ENCODE measurements at places on chromosomes 16 and 17. TPM values are rescaled to one million over a fixed set of nuclear protein-coding genes. Genes with fewer than 3 reads are reported as not detected.
A peak's percentile ranks its signal among the peaks of the same experiment; 100 is the strongest.

GRCh38 chr17:82813299-82814051, 26.3 kb downstream of the ZNF750 start:
- H3K27me3 ChIP-seq = no peaks in the 10 kb centered on the region
- peaks cover 74% of the 10 kb centered on the region for H3K36me3 ChIP-seq
- DNase-seq = no peak
- H3K4me1 ChIP-seq = peaks cover 3% of the 10 kb centered on the region
- no peak overlapping the region for H3K4me3 ChIP-seq

The CCL16 gene
- 0.22 TPM for total RNA-seq

- DNase-seq = peak; percentile 95
- peak overlapping the region; percentile 98 for H3K27ac ChIP-seq
- H3K4me1 ChIP-seq = peaks cover 22% of the 10 kb centered on the region
- peaks cover 7% of the 10 kb centered on the region for H3K36me3 ChIP-seq
- H3K4me3 ChIP-seq = peak overlapping the region; percentile 84
Measured at GRCh38 chr17:67993153-67993997, 2.9 kb downstream of the C17orf58 start.

DNA sequence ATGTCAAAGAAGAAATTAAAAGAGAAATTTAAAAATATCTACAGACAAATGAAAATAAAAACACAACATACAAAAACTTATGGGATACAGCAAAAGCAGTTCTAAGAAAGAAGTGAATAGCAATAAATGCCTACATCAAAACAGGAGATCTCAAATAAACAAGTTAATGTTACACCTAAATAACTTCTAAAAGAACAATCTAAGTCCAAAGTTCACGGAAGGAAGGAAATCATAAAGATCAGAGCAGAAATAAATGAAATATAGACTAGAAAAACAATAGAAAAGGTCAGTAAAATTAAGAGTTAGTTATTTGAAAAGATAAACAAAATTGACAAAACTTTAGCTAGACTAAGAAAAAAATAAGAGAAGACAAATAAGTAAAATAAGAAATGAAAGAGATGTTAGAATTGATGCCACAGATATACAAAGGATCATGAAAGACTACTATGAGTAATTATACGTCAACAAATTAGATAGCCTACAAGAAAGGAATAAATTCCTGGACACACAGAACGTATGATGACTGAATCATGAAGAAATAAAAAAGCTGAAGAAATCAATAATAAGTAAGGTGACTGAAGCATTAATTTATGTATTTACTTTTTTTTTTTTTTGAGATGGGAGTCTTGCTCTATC, 100.4 kb downstream of the CEP112 start:
- no peak for DNase-seq
- H3K27me3 ChIP-seq = no peaks in the 10 kb centered on the region
- no peaks in the 10 kb centered on the region for H3K4me1 ChIP-seq
- H3K27ac ChIP-seq = no peak overlapping the region
- H3K36me3 ChIP-seq = peaks cover 2% of the 10 kb centered on the region
- H3K4me3 ChIP-seq = no peak overlapping the region

The HSD17B2 gene
- 0.31 TPM for total RNA-seq

- peaks cover 7% of the 10 kb centered on the region for H3K4me1 ChIP-seq
- H3K27ac ChIP-seq = no peak overlapping the region
- H3K36me3 ChIP-seq = no peaks in the 10 kb centered on the region
- H3K27me3 ChIP-seq = peaks cover 16% of the 10 kb centered on the region
Measured at GRCh38 chr16:30018731-30019158, 4.3 kb upstream of the C16orf92 start.

- H3K27me3 ChIP-seq = peaks cover 56% of the 10 kb centered on the region
- peaks cover 10% of the 10 kb centered on the region for H3K36me3 ChIP-seq
- peak; percentile 77 for DNase-seq
- H3K27ac ChIP-seq = peak overlapping the region; percentile 91
- peak overlapping the region; percentile 51 for H3K4me3 ChIP-seq
Measured at GRCh38 chr17:3695129-3695722, 729 bp downstream of the P2RX5 start.

The SHCBP1 gene
- 6.6 TPM for total RNA-seq

The SCPEP1 gene
- 15.6 TPM for total RNA-seq

DNA sequence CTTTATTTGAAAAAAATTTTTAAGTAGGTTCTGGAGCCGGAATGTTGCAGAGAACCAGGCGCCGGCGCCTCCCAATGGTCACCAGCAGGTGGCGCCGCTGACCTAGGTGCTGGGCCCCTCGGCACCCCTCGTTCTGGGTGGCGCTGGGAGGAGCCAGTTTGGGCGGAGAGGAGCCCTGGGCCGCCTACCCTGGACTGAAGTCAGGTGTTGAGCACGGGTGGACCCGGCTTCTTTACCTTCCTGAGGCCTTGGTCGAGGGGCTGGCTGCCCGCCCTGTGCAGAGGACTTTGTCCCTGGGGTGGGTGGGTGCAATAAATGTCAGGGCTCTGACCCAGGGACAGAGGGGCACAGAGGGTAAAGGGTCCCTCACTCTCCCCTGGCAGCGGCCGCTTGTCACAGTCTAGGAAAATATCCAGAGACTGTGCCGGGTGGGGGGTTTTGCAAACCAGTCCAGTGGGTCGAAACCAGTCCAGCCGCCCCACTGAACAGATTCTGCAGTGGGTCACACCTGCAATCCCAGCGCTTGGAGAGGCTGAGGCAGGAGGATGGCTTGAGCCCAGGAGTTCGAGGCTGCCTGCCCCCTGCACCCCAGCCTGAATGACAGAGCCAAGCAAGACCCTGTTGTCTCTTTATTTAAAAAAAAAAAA, 30.1 kb upstream of the TNFRSF13B start:
- H3K36me3 ChIP-seq = no peaks in the 10 kb centered on the region
- no peak overlapping the region for H3K27ac ChIP-seq
- H3K4me1 ChIP-seq = peaks cover 8% of the 10 kb centered on the region
- DNase-seq = peak; percentile 75

DNA sequence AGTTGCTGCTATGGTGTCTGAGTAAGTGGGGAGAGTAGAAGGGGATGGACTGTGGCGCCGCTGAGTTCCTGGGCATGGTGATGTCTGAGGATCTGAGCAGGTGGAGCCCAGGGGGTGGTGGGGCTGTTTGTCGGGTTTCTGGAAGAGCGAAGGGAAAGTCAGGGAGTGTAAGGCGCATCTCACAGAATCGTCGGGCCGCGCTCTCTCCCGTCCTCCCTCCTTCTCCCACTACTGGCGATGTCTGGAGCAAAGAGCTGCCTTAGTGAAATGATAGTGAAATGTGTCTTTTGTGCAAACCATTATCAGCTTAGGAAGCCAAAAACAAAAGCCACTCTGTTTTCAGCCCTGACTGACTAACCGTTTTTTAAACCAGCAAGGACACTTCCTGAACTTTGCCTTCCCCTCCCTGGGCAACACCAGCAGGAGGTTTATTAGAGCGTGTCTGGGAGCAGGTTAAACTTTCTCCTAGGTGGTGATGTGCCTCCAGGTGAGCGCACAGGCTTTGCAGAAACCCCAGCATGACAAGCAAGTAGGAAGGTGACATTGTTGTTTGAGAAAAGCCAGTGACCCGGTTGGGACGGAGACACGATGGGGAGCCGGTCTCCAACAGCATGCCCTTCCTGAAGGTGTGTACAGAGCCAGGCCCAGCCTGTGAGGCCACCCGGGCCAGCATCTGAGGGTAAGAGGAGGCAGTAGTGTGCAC, 49.1 kb downstream of the RAB11FIP3 start:
- peaks cover 19% of the 10 kb centered on the region for H3K4me1 ChIP-seq
- H3K4me3 ChIP-seq = no peak overlapping the region
- no peaks in the 10 kb centered on the region for H3K27me3 ChIP-seq
- H3K36me3 ChIP-seq = peaks cover 8% of the 10 kb centered on the region
- H3K27ac ChIP-seq = no peak overlapping the region
- no peak for DNase-seq

The EMC8 gene
- 18.1 TPM for total RNA-seq

- no peaks in the 10 kb centered on the region for H3K27me3 ChIP-seq
- H3K4me1 ChIP-seq = peaks cover 5% of the 10 kb centered on the region
- no peak overlapping the region for H3K27ac ChIP-seq
- H3K4me3 ChIP-seq = no peak overlapping the region
Measured at GRCh38 chr16:27762441-27762840, 212.5 kb downstream of the KATNIP start.

DNA sequence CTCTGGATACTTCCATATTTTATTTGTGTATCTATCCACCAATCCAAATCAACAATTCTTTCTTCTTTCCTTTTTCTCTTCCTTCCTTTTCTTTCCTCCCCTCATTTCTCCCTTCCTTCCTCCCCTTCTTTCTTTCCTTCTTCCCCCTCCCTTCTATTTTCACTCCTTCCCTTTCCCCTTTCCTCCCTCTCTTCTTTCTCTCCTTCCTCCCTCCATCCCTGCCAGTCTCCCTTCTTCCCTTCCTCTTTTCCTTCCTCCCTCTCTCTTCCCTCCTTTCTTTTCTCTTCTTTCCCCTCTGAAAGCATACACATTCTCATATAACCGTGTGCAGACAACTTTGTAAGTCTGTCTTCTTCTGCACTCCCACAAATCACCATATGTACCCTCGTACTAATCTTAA, 382.3 kb upstream of the MAF start:
- no peak for DNase-seq
- no peak overlapping the region for H3K27ac ChIP-seq
- no peaks in the 10 kb centered on the region for H3K4me1 ChIP-seq
- no peaks in the 10 kb centered on the region for H3K27me3 ChIP-seq

The CRYBA1 gene
- total RNA-seq = not detected

The CLEC19A gene
- total RNA-seq = not detected

DNA sequence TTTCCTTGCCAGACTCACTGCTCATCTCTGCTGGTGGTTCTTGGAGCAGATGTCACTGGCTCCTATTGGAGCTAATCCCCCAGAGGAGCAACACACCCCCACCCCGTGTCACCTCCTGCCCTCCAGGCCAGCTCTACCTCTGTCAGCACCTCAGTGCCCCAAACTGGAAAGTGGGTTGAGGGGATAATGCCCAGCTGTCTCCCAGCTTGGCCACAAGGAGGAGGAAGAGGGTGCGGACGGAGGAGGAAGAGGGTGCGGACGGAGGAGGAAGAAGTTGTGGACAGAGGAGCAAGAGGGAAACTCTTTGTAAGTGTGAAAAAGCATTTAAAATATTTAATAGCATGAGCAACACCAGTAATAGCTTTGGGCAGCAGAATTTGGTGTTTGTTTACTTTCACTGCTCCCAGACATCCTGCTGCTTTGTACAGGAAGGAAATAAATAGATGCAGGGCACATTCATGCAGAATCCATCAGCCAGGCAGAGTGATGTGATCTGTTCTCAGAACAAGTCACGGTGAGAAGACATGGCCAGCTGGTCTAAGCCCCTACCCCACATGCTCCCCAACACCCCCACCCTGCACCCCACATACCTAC, 82.5 kb downstream of the C17orf67 start:
- H3K36me3 ChIP-seq = no peaks in the 10 kb centered on the region
- peaks cover 10% of the 10 kb centered on the region for H3K4me1 ChIP-seq
- H3K27me3 ChIP-seq = no peaks in the 10 kb centered on the region
- H3K27ac ChIP-seq = no peak overlapping the region
- DNase-seq = no peak

- no peak overlapping the region for H3K27ac ChIP-seq
- no peaks in the 10 kb centered on the region for H3K36me3 ChIP-seq
- peaks cover 2% of the 10 kb centered on the region for H3K4me1 ChIP-seq
- no peak overlapping the region for H3K4me3 ChIP-seq
Measured at GRCh38 chr16:79897453-79898146, 297.1 kb upstream of the MAF start.

- H3K36me3 ChIP-seq = peaks cover 27% of the 10 kb centered on the region
- peak overlapping the region; percentile 92 for H3K27ac ChIP-seq
- H3K4me3 ChIP-seq = peak overlapping the region; percentile 66
Measured at GRCh38 chr17:80264205-80265075, 3.8 kb downstream of the RNF213 start.

The ULK2 gene
- 17.2 TPM for total RNA-seq

The OR2C1 gene
- 0.35 TPM for total RNA-seq

- H3K27ac ChIP-seq = no peak overlapping the region
- H3K4me3 ChIP-seq = no peak overlapping the region
- H3K4me1 ChIP-seq = peaks cover 2% of the 10 kb centered on the region
- no peaks in the 10 kb centered on the region for H3K27me3 ChIP-seq
- H3K36me3 ChIP-seq = no peaks in the 10 kb centered on the region
Measured at GRCh38 chr16:65947951-65948350, 418.5 kb upstream of the CDH5 start.

- peaks cover 46% of the 10 kb centered on the region for H3K4me1 ChIP-seq
- no peak for DNase-seq
- peaks cover 69% of the 10 kb centered on the region for H3K36me3 ChIP-seq
- H3K4me3 ChIP-seq = no peak overlapping the region
Measured at GRCh38 chr17:81888105-81888987, 3.0 kb downstream of the ALYREF start.

GRCh38 chr17:81865358-81865732, 5.0 kb upstream of the P4HB start:
- peaks cover 64% of the 10 kb centered on the region for H3K36me3 ChIP-seq
- H3K27me3 ChIP-seq = no peaks in the 10 kb centered on the region
- no peak for DNase-seq

DNA sequence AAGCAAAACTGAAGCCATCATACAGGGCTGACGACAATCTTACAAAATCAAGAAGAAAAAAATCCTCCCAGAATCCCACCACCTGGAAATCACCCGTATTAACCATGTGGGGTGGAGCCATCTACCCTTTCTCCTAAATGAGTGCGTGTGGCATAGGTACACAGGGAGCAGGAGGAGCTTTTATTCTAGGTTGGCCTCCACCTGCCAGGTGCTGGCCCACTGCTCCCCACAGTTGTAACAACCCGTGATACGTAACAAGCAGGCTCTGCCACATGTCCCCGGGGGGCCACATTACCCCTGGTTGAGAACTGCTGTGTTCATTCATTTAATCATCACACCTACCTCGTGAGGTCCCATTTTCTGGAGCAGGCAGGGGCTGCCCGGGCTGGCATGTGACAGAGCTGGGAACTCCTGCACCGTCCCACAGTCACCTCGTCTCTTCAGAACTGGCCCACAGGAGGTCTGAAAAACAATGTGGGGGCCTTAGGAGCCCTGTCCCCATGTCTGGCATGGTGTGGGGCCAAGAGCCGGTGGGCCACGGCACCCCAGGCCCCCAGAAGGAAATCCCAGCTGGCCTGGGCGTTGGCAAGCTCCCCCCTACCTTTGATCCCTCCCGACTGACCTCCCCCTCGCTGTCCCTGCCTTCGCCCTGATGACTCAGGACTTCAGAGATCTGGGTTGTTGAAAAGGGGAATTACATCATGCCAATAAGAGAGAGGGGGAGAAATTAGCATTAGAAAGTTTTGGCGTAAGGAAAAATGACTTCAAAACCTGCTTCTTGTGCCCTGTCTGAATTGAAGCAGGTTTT, 12.9 kb downstream of the CMIP start:
- no peak overlapping the region for H3K27ac ChIP-seq
- peaks cover 17% of the 10 kb centered on the region for H3K36me3 ChIP-seq
- no peak overlapping the region for H3K4me3 ChIP-seq
- peaks cover 16% of the 10 kb centered on the region for H3K4me1 ChIP-seq
- peak; percentile 42 for DNase-seq

The TSNAXIP1 gene
- 0.89 TPM for total RNA-seq

DNA sequence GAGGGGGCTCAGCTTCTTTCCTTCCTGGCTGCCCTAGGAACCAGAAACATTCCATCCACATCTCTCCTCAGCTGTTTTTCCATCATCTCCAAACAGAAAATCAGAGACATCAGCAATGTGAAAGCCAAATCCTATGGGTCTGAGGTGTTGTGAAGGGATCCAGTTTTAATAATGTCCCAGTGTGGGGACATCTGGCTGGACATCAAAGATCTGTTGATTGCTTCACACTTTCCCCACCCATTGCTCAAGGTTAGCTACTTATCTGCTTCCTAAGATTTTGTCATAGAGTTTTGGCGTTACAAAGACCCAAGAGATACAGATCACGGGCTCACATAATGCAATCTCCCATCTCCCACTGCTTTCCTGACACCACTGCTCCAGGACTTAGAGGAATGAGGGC, 47.8 kb upstream of the AXIN2 start:
- no peaks in the 10 kb centered on the region for H3K27me3 ChIP-seq
- H3K36me3 ChIP-seq = no peaks in the 10 kb centered on the region
- DNase-seq = no peak
- H3K4me1 ChIP-seq = no peaks in the 10 kb centered on the region

The TMIGD1 gene
- total RNA-seq = not detected
